ENCODE measurements at places on chromosomes 7 and 10. TPM values are rescaled to one million over a fixed set of nuclear protein-coding genes. Genes with fewer than 3 reads are reported as not detected.

- no peak for DNase-seq
These were observed 586.0 kb upstream of the MBL2 start for GRCh38 chr10:53358536-53358935.

DNA sequence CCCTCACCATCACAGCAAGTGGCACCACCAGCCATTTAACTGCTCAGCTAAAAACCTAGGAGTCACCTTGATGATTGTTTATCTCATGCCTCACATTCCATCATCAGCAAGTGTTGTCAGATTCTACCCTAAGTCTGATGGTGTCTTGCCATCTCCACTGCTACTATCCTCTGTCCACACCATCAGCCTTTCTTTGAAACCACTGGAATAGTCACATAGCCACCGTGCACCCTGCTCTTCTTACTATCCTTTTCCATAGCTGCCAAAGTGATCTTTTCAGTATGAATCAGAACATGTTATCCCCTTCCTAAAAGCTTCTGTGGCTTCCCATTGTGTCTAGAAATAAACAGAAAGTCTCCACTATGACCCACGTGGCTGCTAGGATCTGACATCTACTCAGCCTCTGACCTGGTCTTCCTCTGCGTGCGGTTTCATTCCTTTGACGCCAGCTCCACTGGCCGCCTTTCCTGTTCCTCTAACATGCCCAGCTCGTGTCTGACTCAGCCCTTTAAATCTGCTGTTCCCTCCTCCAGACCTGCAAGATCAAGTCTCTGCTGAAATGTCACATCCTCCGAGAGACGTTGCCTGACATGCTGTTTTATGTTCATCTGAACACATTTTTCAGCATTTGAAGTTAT, 16.5 kb upstream of the CHN2 start:
- peak; percentile 35 for DNase-seq

EPDR1 gene
- 74.4 TPM for total RNA-seq

GRCh38 chr7:51000956-51001355, 218.3 kb upstream of the GRB10 start:
- DNase-seq, result no peak

UTF1 gene
- total RNA-seq, result not detected

GRCh38 chr7:24141874-24142509, 142.0 kb upstream of the NPY start:
- no peak for DNase-seq

DNA sequence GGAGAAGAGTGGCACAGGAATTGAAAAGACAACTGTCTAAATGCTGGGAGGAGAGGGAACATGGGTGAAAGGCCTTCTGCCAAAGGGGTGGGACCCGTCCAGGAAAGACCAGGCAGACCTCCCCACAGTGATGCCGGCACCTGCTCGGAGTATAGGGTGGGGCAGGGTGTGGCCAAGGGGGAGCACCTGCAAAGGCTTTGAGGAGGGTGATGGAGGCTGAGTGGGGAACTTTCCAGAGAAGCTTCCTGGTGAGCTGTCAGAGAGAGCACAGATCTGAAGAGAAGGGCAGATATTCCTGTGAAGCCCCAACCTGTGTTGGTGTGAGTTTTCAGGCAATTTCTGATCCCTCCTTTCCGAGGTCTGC, 263.4 kb upstream of the GRB10 start:
- DNase-seq, result no peak

NANOS1 gene
- total RNA-seq, result 11.7 TPM

GRCh38 chr7:4919969-4920766, 36.7 kb upstream of the RADIL start:
- DNase-seq, result no peak

GRCh38 chr10:112269266-112269665, 13.9 kb upstream of the TECTB start:
- DNase-seq, result no peak

GRCh38 chr10:6320320-6321010, 117.7 kb downstream of the PFKFB3 start:
- DNase-seq, result no peak

DNA sequence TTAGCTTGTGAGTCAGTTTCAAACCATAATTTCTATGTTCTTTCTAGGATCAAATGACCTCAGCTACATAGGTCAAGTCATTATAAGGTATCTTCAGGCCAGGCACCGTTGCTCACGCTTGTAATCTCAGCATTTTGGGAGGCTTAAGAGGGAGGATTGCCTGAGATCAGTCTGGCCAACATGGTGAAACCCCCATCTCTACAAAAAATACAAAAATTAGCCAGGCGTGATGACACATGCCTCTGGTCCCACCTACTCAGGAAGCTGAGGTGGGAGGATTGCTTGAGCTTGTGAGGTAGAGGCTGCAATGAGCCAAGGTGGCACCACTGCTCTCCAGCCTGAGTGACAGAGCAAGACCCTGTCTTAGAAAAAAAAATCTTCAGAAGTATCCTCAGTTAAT, 362.3 kb downstream of the GATA3 start:
- no peak for DNase-seq

PRLHR gene
- total RNA-seq, result not detected

- no peak for DNase-seq
These were observed 95.7 kb upstream of the EEPD1 start for GRCh38 chr7:36057323-36057722.

GRCh38 chr10:44962870-44963738, 3.5 kb downstream of the RASSF4 start:
- DNase-seq, result no peak

EBF3 gene
- total RNA-seq, result 6.2 TPM

GRID2IP gene
- not detected for total RNA-seq

AGK gene
- total RNA-seq, result 37.8 TPM

DNA sequence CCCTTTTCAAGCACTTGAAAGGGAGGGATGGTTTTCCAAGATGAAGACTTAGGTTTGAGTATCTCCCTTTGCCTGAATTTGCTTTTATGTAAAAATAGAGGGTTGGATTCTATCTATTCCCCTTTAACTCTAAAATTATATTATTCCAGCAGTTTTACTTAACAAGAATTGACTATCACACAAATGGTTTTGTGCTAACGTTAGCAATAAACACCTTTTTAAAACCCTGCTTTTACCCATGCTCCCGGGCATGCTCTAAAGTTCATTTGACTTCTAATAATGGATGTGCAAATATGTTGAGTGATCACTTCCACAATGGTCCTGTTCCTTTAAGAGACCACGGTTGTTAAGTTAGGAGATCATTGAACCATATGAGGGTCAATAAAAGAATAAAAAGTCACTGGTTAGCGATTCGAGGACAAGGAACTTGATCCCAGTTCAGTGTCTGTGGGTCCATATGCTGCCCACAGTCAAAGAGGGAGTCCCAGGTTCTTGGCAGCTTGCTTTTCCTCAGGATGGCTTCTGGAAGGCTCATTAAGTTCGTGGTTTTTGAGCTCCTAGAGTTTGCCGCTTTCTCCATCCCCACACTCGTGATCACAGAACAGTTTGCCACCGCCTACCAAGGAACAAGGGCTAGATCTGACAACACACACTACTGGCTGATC, at the start of gene TMEM236:
TMEM236 (plus strand) TSS at position 421 of the 665 bp plus-strand sequence; CDS start at position 516, 95 bp downstream.
- DNase-seq, result no peak

DNA sequence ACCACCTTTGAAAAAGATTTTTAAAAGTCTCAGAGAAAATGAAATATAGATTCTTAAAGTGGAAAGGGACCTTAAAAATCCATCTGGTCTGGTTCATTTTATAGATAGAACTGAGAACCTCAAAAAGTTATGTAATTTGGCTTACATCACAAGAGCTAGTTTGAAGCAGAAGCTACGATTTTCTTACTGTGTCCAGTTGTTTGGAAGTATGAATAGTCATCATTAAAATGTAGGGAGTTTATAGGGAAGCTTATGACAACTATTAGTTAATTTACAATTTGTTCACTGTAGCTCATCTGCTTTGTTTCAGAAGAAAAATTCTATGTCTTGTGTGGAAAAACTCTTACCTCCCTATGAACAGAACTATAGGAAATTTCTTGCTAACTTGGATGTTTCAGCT, 26.9 kb downstream of the ZEB1 start:
- no peak for DNase-seq

GRCh38 chr10:36469585-36469984, 655.8 kb upstream of the ANKRD30A start:
- DNase-seq, result no peak

GPR26 gene
- total RNA-seq, result not detected

DNA sequence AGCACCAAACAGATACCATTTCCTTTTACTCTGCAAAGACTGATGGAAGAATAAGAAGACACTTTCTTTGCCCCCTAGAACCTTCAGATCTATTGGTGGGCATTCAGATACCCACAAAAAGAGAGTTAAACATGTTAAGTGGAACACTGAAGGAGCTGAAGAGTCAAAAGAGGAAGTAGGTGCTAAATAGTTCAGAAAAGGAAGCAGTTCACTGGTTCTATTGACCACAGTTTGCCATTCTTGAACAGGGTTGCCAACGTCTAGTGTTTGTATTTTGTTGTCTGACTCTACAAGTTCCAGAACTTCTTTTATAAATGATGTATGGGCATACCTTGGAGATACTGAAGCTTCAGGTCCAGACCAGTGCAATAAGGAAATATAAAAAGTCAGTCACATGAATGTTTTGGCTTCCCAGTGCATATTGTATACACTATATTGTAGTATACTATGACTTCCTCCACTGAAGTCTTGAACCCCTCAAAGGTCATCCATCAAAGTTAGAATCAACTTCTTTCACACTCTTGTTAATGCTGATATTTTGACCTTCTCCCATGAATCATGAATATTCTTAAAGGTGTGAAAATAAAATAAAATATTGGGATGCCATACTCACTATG, 47.5 kb upstream of the AGR3 start:
- DNase-seq, result no peak

GHRHR gene
- not detected for total RNA-seq

GRCh38 chr7:111413739-111414138, 148.6 kb downstream of the IMMP2L start:
- DNase-seq, result peak; percentile 24

Data from left ventricle myocardium inferior (tissue), 1 donor.